Activated naive CD8-positive, alpha-beta T cell treated with anti-CD3 and anti-CD28 coated beads, Interleukin-2, amount 10 ng/mL, durations not matched to agents 7 days and 5 days (primary cell): ENCODE measurements at places on chromosomes 1 and 21. TPM values are rescaled to one million over a fixed set of nuclear protein-coding genes. Genes with fewer than 3 reads are reported as not detected.

The PIK3R3 gene
- total RNA-seq: 3.4 TPM

The TMEM82 gene
- not detected for total RNA-seq

The SPATA45 gene
- total RNA-seq: not detected

- peaks cover 43% of the 10 kb centered on the region for H3K4me1 ChIP-seq
- H3K36me3 ChIP-seq: peaks cover 6% of the 10 kb centered on the region
- H3K4me3 ChIP-seq: peak overlapping the region; percentile 90
- H3K27ac ChIP-seq: peak overlapping the region; percentile 86
These were observed 44.6 kb downstream of the ATP1A1 start for GRCh38 chr1:116417678-116418077.

- H3K4me3 ChIP-seq: no peak overlapping the region
- H3K27me3 ChIP-seq: no peaks in the 10 kb centered on the region
- H3K4me1 ChIP-seq: no peaks in the 10 kb centered on the region
These were observed 37.0 kb downstream of the AGO4 start for GRCh38 chr1:35844826-35845225.

DNA sequence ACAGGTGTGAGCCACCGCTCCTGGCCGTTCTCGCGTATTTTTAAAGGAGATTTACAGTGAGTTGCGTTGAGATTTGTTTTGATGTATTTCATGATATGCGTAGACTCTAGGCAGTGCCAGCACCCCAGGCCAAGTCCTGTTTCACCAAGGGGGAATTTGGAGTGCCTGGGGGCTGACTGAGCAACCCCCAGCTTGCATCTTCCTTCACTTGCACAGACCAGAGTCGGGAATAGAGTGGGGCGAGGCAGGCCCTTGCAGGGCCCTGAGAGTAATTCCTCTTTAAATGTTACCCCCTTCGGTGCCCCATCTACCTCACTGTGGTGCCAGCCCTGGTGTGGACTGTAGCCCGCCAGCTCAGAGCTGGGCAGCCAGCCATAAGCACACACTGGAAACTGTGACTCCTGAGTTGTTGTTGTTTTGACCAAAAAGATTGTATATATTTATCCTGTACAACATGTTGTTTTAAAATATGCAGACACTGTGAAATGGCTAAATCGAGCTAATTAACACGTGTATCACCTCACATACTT is 269.5 kb downstream of the NPHP4 start:
- H3K4me3 ChIP-seq: no peak overlapping the region
- H3K27me3 ChIP-seq: peaks cover 2% of the 10 kb centered on the region
- no peak overlapping the region for H3K27ac ChIP-seq
- no peaks in the 10 kb centered on the region for H3K4me1 ChIP-seq
- no peaks in the 10 kb centered on the region for H3K36me3 ChIP-seq

DNA sequence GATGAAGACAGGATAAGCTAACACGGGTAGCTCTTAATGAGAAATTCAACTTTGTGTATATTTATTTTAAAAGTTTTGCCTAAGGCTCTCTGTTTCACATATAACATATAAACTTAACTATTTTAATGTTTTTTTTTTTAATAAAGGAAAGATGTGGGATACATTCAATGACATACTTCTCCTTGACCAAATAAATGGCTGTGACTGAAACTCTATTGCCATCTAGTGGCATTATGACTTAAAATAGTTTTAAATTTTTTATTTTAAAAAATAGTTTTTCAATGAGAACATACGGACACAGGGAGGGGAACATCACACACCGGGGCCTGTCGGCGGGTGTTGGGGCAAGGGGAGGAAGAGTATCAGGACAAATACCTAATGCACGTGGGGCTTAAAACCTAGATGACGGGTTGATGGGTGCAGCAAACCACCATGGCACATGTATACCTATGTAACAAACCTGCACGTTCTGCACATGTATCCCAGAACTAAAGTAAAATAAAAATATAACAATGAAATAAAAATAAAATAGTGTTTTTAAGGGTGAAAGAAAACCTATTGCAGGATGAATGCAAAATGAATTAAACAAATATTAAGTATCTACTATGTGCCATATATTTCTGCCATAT is 83.4 kb downstream of the LYST start:
- H3K27ac ChIP-seq: no peak overlapping the region
- no peaks in the 10 kb centered on the region for H3K4me1 ChIP-seq
- peaks cover 11% of the 10 kb centered on the region for H3K36me3 ChIP-seq
- H3K27me3 ChIP-seq: no peaks in the 10 kb centered on the region
- H3K4me3 ChIP-seq: no peak overlapping the region

DNA sequence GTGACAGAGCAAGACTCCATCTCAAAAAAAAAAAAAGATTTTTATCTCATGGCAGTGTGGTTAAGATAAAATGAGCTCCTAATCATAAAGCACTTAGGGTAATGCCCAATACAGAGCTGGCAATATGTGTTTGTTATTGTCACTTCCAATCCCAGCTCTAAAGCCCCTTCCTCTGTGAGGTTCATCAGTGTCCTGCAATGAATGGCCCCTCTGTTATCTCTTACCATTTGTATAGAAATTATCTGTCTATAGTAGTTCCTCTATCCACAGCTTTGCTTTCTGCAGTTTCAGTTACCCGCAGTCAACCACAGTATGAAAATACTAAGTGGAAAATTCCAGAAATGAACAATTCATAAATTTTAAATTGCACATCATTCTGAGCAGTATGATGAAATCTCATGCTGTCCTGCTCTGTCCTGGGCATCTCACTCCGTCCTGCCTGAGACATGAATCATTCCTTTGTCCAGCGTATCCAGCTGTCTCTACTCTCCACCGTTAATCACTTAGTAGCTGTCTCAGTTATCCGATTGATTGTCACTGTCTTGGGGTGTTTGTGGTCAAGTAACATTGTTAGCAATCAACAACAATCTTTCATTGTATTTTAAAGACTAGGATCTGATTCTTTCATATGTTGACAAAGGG is 50.2 kb upstream of the DNAH14 start:
- no peak overlapping the region for H3K27ac ChIP-seq
- H3K27me3 ChIP-seq: peaks cover 10% of the 10 kb centered on the region
- DNase-seq: no peak
- H3K4me3 ChIP-seq: no peak overlapping the region
- no peaks in the 10 kb centered on the region for H3K36me3 ChIP-seq
- H3K4me1 ChIP-seq: no peaks in the 10 kb centered on the region
